OCI-LY7 (cell line): ENCODE measurements at places on chromosomes 2 and 18. TPM values are rescaled to one million over a fixed set of nuclear protein-coding genes. Genes with fewer than 3 reads are reported as not detected.

- no peak for DNase-seq
These were observed 2.8 kb upstream of the LCLAT1 start for GRCh38 chr2:30444273-30444672.

- DNase-seq: no peak
These were observed 8.3 kb downstream of the EHBP1 start for GRCh38 chr2:62713837-62714236.

DNA sequence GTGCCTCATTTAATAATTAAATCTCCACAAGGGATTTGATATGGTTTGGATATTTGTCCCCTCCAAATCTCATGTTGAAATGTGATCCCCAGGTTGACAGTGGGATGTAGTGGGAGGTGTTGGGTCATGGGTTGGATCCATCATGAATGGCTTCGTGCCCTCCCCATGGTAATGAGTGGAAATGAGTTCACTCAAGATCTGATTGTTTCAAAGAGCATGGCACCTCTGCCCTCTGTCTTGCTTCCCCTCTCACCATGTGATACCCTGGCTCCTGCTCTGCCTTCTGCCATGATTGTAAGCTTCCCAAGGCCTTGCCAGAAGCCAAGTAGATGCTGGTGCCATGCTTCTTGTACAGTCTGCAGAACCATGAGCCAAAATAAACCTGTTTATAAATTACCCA, 15.0 kb upstream of the RAB27B start:
- no peak for DNase-seq

GRCh38 chr18:67475673-67476072, 40.8 kb downstream of the DSEL start:
- DNase-seq: no peak

GRCh38 chr2:32838949-32839348, 107.8 kb upstream of the LTBP1 start:
- peak; percentile 66 for DNase-seq

DNA sequence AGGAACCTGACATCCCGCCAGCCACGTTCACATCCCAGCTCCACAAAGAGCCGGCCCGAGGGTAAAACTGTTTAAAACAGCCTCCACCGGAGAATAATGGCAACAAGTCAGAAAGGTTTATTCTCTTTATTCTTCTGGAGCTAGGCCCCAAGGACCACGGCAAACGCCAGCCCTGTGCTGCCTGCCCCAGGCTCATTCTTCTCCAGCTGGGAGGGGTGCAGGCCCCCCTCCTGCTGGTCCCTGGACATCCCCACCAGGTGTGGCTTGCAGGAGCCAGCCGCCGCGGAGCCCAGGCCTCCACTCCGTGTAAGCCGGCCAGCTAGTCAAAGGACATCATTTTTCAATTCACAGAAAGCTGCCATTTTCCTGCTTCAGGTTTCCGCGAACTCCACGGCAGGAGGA, 65.8 kb upstream of the SALL3 start:
- no peak for DNase-seq

GRCh38 chr2:174059884-174060244, 94.7 kb upstream of the SP3 start:
- DNase-seq: no peak

GRCh38 chr2:191126386-191127085, 24.3 kb downstream of the STAT4 start:
- DNase-seq: no peak

- no peak for DNase-seq
These were observed 235.4 kb downstream of the NDUFA10 start for GRCh38 chr2:239789711-239790110.

- DNase-seq: no peak
These were observed 52.0 kb downstream of the SLC25A12 start for GRCh38 chr2:171841996-171842395.

C2orf81 gene
- total RNA-seq: 20.7 and 22.5 TPM in 2 replicates

KIAA2012 gene
- total RNA-seq: not detected in 2 replicates

ACOXL gene
- 0.81 TPM in 1 of 2 replicates, not detected in the other for total RNA-seq

CHRNG gene
- not detected in 2 replicates for total RNA-seq
